ENCODE measurements at places on chromosomes 1 and 21. TPM values are rescaled to one million over a fixed set of nuclear protein-coding genes. Genes with fewer than 3 reads are reported as not detected.

DNA sequence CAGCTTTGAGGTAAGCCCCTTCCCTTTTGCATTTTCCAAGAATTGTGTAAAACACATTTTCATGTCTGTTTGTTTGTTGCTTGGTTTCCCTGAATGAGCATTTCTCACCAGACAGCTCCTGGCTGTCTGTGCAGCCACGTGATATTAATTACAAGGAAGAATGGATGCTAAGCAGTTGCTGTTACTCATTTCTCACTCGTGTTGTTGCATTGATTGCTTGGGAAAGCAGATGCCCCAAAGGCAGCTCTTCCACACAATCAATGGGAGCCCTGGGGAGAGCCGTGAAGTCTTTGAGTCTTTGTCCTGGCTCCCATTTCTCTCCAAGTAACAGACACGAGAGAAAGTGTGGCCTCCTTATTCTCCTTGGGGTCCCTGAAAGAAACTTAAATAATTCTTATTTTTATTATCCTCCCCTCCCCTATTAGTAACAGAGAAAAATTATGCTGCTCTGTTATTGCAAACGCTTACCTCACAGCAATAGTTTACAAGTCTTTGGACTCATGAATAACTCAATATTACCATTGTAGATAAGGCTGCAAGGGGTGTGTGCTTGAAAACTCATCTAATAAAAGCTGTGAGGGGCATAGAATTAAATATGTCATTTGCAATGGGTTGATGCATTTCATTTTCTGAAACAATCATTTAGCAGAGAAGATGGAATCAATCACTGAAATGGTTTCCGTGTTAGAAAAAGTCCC lies 127.7 kb upstream of the CAMK1G start:
- DNase-seq, result no peak

- DNase-seq, result no peak
Observed at GRCh38 chr1:172603816-172604215, 55.1 kb upstream of the FASLG start.

DNA sequence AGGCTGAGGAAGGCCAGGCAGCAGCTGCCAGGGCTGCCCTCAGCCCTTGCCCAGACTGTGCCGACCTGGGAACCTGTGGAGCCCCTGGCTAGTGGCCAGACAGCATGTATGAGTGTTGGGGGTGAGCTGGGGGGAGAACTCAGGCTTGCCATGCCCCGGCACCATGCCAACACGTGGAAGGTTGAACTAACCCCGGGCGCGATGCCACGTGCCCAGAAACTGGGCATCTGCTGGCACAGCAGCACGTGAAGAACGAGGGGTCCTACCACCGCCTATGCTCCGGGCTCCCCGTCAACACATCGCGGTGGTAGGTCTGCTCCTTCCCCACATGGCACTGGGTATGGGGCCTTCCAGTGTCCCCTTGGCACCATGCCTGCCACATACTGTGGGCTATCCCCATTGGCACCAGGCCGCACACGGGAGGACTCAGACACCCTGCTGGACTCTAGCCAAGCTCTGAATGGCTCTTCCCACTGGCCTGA lies 68.7 kb downstream of the CASZ1 start:
- no peak for DNase-seq

DNA sequence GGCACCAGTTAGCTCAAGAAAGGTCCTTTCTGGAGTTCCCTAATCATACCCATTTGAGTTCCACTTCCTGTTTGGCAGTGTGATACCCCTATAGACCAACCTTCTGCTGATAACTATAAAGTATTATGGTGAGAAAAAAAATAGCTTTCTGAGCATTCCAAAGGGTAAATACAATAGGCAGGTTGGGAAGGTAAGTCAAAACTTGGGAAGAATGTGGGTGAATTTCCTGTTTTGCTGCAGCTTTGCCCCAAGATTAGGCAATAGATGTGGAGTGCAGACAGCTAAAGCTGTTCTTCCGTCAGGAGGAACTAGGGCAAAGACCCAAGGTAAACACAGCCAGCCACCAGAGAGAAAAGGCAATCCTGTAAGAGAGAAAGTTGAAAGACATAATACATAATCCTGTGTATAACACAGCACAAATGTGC lies 49.9 kb upstream of the GUCA2A start:
- peak; percentile 34 for DNase-seq

DNA sequence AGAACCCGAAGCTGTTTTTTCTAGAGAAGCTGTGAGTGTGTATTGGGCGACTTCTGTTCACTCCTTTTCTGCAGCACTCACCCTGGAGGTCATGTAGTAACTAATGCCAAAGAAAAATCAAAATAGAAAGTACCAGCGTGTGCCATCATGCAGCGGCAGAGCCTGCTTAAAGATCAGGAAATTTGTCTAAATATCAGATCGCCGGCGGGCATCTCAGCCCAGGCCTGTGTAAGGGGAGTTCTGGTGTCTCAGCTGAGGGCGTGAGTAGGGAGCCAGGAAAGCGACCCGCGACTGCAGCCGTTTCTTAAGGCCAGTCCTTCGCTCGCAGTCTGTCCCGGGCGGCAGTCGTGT lies 768 bp downstream of the EDARADD start:
- no peak for DNase-seq

DNA sequence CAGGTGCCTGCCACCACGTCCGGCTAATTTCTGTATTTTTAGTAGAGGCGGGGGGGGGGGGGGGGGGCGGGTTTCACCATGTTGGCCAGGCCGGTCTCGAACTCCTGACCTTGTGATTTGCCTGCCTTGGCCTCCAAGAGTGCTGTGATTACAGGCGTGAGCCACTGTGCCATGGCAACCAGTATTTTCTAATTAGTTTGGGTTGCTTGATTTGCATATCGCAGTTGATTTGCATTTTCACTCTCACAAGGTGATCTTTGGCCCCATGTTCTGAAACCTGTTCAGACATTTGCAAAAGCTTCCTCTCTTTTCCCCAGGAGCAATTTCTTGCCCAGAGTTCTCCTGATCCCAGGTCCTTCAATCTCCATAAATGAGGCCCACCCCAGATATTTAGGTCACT lies 1.7 kb downstream of the TOR3A start:
- no peak for DNase-seq

- no peak for DNase-seq
Observed at GRCh38 chr1:146013559-146013922, 8.0 kb downstream of the HJV start.

GRCh38 chr1:61539720-61540462 lies 185.1 kb downstream of the TM2D1 start:
- no peak for DNase-seq

GRCh38 chr1:173153503-173153902 lies 53.6 kb downstream of the TNFSF4 start:
- DNase-seq, result no peak

- DNase-seq, result no peak
Observed at GRCh38 chr1:12032161-12032621, 12.9 kb downstream of the MIIP start.

GRCh38 chr1:198272492-198272891 lies 115.7 kb downstream of the NEK7 start:
- DNase-seq, result no peak

GRCh38 chr1:2271841-2272655 lies 43.9 kb downstream of the SKI start:
- no peak for DNase-seq

GRCh38 chr1:117653732-117654492 lies 48.1 kb downstream of the TENT5C start:
- peak; percentile 77 for DNase-seq

DNA sequence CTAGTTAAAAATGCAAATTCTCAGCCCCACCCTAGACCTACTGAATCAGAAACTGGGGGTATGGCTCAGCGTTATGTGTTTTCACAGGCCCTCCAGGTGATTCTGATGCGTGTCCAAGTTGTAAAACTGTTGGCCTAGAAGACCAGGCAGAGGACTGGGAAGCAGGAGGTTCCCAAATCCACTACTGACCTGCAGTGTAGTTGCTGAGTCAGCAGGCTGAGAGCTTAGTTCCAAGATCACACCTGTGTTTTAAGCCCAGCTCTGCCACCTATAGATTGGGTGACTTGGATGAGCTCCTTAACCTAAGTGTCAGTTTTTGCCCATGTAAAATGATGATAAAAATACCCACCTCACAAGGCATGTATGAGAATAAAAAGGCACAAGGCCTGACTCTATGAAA lies 4.1 kb downstream of the GRHL3 start:
- DNase-seq, result no peak

DNA sequence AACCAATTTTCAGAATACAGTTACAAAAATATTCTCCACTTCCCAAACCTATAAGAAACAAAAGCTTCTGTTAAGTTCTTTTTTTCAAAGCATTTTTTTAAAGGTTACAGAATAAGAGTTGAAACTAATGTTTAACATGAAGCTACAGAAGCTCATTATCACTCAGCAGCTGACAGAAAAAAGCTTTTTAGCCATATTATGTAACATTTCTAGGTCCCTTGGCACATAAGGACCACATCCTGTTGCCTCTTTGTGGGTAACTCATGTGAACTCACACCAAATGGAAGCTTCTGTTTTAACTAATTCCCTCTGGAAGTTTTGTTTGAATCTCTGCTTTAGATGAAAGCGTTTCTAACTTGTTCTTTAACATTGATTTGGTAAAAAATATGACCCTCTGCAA lies 242.5 kb upstream of the TMPRSS15 start:
- DNase-seq, result no peak

DNA sequence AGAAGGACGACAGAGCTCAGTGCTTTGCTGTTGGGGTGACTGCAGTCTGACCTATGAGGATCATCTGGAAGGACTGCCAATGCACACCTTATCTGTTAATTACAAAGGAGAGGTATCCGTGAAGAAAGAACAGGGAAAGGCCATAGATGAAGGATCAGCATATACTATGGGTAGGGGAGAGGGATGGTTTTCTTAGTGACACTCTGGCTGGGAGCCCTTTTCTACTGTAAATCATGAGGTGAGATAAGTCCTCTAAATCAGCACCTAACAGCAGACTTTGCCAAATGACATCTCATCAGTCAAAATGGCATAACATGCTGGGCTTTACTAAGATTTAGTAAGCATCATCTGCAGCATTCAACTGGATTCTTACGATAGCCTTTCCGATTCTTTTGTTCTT lies 100.0 kb downstream of the PLPPR5 start:
- no peak for DNase-seq

- no peak for DNase-seq
Observed at GRCh38 chr1:185062710-185063370, 17.5 kb downstream of the RNF2 start.

DNA sequence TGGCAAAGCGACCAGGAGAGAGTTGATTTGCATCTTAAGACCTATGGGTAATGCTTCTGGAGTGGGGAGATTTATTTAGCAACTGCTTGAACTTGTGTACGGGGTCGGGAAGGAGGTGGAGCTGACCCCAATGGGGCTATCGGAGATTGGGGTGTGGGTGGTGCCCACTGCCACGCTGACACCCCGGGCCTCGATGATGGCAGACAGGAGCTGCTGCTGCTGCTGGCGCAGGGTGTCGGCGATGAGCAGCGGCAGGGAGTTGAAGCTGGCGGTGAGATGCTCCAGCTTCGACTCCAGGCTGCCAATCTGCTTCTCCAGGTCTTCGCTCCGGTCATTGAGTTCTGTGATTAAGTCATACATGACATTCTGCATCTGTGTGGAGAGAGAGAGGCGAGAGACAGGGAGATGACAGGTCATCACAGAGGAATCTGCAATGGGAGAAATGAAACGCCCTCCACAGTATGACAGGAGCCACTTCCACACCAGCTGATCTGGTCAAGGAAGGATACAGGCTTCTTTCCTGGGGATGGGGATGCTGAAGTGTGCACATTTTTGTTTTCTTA lies 100.0 kb upstream of the ADAR start:
- no peak for DNase-seq

DNA sequence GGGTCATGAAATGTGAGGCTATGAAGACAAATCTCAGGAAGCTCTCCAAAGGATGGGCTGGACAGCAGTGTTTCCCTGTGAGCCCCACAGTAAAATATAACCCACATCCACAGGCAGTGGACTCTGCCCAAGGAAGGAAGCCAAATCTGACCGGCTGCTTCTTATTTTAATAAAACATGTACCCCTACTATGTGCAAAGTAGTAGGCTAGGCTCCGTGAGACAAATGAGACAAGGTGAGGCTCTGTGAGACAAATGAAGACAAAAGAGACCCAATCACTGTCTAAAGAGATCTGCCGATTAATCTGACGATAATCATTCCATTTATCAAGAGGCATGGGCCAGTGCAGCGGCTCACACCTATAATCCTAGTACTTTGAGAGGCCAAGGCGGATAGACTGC lies 2.1 kb downstream of the ASAP3 start:
- DNase-seq, result no peak

GRCh38 chr1:39106801-39107327 lies 80.7 kb downstream of the NDUFS5 start:
- DNase-seq, result no peak

- DNase-seq, result no peak
Observed at GRCh38 chr1:90347366-90347765, 352.5 kb downstream of the ZNF326 start.

DNA sequence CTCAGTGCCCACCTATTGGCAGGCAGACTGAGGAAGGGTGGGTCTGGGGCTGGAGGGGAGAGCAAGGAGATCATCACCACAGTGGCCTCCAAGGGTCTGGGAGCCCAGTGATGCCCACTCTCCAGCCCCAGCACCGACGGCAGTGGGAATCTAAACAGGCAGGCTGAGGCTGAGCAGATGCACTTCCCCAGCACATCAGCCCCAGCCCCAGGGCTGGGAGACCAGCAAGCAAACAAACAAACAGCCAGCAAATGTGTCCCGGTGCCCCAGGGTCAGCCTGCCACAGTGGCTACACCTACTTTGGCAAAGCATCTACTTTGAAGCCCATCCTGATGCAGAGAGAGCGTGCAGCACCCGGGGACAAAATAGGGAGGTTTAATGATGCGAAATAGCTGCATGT lies 216.3 kb upstream of the ZC3H12A start:
- no peak for DNase-seq

DNA sequence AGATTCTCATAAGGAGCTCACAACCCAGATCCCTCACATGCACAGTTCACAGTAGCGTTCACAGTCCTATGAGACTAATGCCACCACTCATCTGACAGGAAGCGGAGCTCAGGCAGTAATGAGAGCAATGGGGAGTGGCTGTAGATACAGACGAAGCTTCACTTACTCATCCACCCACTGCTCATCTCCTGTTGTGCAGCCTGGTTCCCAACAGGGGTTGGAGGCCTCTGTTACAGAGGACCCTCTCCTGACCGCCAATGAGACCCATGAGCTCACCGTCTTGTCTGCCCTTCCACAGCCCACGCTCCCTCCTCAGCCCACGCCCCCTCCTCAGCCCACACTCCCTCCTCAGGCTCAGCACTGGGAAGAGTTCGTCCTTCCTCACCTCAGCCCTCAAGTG lies 39.6 kb downstream of the RSPH1 start:
- peak; percentile 83 for DNase-seq

GRCh38 chr1:236107121-236107907 lies 35.0 kb upstream of the GPR137B start:
- no peak for DNase-seq

GRCh38 chr1:79043506-79043905 lies 37.0 kb upstream of the ADGRL4 start:
- DNase-seq, result no peak

- DNase-seq, result no peak
Observed at GRCh38 chr1:214901718-214902117, 180.8 kb upstream of the KCNK2 start.

- DNase-seq, result peak; percentile 86
Observed at GRCh38 chr1:247407180-247407616, 8.8 kb upstream of the NLRP3 start.

SEMA4A gene
- total RNA-seq, result 12.1 TPM

SLC2A5 gene
- total RNA-seq, result not detected

OLFML2B gene
- not detected for total RNA-seq

ANGPTL3 gene
- total RNA-seq, result not detected

FABP3 gene
- total RNA-seq, result not detected

APOBEC4 gene
- total RNA-seq, result not detected

MTARC2 gene
- total RNA-seq, result not detected

RHOU gene
- 0.51 TPM for total RNA-seq

LAPTM5 gene
- 178 TPM for total RNA-seq

NR0B2 gene
- not detected for total RNA-seq

GNG12 gene
- 0.05 TPM for total RNA-seq

ITLN1 gene
- total RNA-seq, result not detected

FALEC gene
- not detected for total RNA-seq

Data from activated CD4-positive, alpha-beta T cell treated with anti-CD3 and anti-CD28 coated beads, Interleukin-2, amount 10 ng/mL, durations not matched to agents 24 days and 14 days (primary cell).